ENCODE measurements at places on chromosomes 3 and 15.

DNA sequence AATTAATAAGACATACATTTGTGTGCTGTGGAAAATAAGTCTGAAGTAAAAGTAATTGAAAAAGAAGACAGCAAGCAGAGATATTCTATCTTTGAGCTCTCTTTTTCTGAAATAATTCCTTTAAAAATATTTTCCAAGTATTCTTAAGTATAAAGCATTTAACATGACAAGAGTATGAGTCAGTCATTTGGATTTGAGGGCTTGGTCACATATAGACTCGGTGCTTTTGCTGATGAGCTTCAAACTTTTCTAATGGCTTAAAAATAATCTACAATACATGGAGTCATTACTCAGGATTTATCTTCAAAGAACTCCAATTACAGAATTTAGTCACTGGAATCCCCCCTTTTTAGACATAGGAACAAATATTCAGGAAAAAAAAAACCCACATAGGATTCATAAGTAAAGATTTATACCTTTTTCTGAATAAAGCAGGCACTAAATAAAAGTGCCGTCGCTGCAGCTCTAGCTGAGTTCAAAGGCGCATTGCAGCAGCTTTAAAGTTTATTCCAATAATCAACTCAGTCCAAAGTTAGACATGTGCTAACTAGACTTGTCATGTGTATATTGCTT, 147.5 kb downstream of the CTNNB1 start:
- peak; percentile 59 for DNase-seq

DNA sequence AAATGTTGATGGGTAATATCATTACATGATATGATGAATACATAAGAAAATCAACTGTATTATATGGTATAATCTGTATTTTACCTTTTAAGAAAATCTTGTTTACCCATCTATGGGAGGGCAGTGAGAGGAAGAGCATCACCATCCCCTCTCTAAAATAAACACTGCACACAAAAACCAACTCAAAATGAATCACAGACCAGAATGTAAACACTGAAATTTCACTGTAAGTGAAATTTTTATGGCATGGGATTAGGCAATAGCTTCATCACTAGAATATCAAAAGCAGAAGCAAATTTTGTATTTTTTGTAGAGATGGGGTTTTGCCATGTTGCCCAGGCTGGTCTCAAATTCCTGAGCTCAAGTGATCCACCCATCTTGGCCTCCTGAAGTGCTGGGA, 26.2 kb downstream of the IFT80 start:
- peak; percentile 64 for DNase-seq

DNA sequence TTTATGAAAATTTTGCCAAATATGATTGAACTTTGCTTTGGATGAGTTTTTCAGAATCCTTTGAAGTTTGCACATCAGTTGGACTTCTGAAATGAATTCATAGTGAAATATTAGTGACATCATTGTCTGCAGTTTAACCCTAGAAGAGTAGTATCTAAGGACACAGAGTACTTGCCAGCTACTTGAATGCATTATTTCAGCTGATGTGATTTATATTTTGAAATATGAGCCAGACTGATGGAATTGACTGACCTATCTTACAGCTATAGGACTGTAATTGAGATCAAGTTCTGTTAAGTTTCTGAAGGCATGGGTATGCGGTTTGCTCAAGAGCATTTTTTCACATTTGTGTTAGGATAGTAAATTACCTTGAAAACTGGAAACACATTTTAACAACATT, 51.2 kb downstream of the LYSMD4 start:
- DNase-seq, result peak; percentile 10

GRCh38 chr3:67311440-67311839, 313.3 kb downstream of the KBTBD8 start:
- no peak for DNase-seq

All from fibroblast of skin of scalp (primary cell).